Small intestine (tissue), 16 donors: ENCODE measurements at places on chromosomes 11 and 22.

GRCh38 chr11:65003282-65003681 is 6.5 kb upstream of the BATF2 start:
- no peak for DNase-seq

DNA sequence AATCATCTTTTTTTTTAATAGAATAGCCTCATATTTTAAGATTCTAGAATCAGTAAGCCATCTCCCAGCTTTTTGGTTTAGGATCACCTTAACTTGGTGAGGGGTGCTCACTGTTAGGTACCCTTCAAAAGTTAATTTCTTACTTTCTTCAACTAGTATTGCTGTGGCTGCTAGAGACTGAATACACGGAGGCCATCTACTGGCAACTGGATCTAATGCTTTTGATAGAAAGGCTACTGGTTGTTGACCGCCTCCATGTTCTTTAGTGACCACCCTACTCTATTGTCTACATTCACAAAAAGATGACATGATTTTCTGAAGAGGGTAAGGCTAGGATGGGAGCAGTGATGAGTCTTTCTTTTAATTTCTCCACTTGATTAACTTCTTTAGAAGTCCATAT is 16.7 kb upstream of the ALDH3B2 start:
- DNase-seq: no peak

DNA sequence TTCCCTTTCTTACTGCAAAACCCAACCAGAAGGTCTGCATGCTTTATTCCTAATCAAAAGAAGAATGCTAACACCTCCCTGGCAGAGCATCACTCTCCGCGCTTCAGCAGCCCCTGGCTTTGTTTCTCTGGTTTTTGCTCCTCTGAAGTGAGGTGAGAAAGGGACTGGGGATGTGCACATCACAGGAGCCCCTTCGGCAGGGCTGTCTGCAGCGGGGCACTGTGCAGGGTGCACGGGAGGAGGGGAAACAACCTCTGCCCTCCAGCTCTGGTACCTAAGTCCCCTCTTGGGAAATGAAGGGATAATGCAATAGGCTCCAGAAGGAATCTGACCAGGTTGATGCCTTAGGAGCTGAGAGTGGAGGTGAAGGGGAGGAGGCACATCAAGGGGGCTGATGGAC is 312.7 kb downstream of the NTM start:
- DNase-seq: no peak

DNA sequence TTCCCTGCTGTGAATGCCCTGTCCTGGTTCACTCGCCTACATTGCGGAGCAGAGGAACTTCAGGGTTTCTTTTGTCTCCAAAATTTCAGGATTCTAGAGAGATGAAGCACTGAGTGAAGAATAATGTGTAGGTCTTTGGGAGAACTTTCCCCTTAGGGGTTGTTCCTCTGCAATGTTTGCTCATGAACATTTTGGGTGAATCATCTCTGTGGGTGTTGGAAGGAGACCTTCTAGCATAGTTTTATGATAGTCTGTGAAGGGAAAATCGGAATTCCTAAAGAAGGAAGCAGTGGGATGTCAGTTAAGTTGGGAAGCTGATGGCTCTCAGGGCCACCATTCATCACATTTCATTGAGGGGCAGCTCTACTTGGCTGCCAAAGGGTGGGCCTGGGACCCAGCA is 64.8 kb downstream of the MIAT start:
- DNase-seq: no peak

DNA sequence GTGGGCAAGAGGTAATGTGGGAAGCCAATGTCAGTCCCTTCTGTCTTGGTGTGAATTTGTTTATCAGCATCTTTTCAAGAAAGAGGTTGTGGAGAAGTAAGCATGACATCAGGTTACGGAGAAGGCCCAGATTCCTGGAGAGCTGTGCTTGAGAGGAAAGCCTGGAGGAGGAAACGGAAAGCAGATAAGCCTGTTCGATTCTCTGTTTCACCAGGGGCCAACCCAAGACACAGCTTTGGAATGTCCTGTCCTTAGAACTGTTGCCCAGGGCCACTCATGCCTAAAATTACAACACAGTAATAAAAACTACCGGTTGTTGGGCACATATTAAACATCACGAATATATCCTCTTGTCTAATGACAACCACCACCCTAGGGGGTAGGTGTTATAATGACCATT is 148.5 kb downstream of the NAV2 start:
- no peak for DNase-seq

GRCh38 chr22:35601743-35602615 is 15.2 kb downstream of the MB start:
- DNase-seq: no peak

GRCh38 chr11:36349351-36350136 is 53.5 kb downstream of the PRR5L start:
- DNase-seq: no peak

DNA sequence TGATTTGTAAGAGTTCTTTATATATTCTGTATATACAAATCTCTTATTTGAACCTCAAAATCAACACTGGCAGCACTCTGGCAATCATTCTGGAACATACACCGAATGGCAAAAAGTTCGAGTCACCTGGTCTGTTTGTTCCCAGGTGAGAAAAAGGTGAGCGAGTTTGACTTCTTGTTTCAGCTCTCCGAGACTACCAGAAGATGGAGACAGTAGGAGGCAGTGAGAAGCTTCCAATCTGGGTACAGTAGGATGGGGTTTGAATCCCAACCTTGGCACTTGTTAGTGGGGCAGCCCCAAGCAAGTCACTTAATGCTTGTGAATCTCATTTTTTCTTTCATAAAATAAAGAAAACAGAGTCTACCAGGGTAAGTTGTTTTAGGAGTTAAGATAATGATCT is 76.4 kb downstream of the C2CD3 start:
- no peak for DNase-seq

- no peak for DNase-seq
These were observed 1079.0 kb upstream of the TENM4 start for GRCh38 chr11:80519596-80520506.

DNA sequence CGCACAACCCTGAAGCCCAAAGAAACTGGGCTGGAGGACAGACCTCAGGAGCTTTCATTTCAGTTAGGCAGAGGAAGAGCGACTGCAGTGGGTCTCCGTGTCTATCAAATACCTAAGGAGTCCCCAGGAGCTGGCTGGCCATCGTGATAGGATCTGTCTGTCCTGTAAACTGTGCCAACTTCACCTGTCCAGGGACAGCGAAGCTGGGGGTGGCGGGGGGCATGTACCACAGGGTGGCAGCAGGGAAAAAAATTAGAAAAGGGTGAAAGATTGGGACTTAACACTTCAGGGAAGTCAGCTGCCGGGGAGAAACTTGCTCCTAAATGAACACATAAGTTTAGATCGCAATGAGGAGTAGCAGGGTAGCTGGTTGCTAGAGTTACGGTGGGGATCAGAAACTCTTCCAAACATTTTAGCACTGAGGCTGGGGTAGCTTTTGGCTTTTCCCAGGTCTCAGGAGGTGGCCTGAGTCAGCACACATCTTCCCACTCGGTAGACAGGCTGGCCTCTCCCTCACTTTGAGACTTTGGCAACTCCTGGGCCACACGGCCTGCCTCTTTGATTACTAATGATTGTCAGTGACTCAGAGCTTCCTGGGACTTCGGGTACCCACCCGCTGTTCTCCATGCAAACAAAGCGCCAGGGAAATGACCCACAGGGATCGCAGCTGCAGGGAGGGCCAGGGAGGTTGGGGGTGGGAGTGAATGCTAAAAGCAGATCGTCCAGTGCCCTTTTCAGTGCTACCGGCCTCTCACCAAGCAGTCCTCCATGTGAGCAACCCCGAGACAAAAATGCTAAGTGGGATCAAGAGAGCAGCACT is 2.9 kb upstream of the MTFP1 start:
- DNase-seq: peak; percentile 97

DNA sequence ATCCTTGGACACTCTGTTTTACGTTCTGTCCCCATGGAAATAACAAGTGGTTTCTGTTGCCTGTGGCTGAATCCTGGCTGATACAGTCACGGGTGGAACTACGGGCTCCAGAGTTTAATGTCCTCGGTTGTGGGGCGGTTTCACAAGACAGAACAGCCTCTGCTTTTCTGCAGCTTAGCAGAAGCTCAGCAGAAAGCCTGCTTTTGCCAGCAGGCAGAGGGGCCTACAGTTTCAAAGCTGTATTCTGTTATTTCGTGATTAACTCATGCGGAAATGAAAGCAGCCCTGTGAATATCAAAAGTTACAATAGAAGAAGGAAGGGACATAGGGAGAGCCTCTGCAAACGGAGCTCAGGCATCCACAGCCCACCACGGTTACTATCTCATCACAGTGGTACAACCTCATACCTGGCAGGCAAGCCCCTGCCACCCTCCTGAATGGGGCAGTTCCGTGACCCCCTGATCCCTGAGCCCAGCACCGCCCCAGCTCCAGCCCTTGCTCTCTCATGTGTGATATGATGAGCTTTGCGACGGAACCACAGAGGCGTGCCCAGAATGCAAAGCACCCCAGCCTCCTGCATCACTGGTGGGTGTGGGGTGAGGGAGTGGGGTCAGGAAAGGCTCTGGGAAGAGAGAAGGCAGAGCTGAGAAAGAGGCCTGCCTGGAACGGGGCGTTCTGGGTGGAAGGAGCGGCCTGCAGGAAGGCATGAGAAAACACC is 360.6 kb downstream of the BRD1 start:
- no peak for DNase-seq

DNA sequence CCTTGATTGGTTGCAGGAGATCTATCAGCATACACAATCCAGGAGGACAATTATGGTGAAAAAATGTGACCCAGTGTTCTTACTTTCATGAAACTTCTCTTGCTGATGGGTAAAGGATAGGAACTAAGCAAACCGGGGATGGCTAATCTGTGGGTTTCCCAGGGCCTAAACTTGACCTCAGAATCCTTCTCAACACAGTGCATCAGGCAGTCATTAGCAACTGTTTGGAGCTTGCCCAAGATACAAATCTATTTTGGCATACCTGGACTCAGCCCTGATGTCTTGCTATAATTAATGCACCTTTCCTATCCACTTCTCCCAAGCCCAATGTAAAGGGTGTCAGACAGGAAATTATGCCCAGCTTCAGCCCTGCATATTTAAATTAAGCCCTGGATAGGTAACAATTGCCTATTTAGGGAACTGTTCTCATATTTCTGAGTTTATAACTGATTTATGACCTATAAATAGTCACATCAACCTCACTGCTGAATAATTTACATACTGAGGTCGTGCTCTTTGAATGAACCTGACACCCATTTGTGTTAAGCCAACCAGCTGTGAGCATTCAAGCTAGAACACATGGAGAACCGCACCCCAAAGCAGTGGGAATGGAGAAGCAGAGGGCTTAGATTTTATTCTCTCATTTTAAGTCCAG is 9.2 kb upstream of the PHF21A start:
- no peak for DNase-seq

GRCh38 chr11:113295993-113296392 is 18.4 kb upstream of the TTC12 start:
- no peak for DNase-seq

GRCh38 chr11:61890529-61891330 is 615 bp downstream of the FADS3 start:
- peak; percentile 31 for DNase-seq

GRCh38 chr11:62402226-62402959 is 16.4 kb upstream of the SCGB1A1 start:
- DNase-seq: no peak

DNA sequence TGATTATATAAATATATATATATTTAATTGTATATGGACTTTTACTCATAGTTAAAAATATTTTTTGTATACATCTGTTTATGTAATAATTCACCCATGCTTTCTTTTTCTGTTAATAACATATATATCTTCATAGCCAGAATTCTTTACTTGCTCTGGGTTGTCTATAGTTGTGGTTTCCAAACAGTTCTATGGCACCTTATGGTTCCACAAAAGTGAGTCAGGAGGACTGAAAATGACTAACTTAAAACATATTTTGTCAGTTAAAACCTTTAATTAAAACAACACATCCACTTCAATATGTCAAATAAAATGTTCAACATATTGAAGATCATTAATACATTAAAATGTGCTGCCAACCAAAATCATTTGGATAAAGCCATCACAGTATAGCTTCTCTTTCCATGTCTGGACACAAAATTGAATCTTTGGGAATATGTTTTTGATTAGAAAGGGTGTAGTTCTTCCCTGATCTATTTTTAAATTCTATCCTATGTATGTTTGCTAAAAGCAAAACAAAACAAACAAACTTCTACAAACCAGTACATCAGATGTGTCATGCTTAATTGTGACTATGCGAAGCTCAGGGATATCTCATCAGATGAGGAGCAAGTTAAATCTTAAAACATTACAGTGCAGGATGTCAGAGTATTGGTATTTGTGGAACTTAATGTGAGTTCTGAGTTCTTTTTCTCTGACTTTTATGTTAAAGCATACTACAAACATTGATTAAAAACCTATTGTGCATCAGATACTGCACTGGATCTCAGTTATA is 1488.4 kb upstream of the TENM4 start:
- DNase-seq: no peak

- DNase-seq: no peak
These were observed at the start of gene GPR152 for GRCh38 chr11:67452141-67452952. Gene GPR152 (minus strand): TSS chr11:67452729. CDS start chr11:67452724, 5 bp downstream.

GRCh38 chr11:70546191-70546940 is 148.0 kb downstream of the CTTN start:
- DNase-seq: no peak

GRCh38 chr11:67292671-67293070 is 3.6 kb downstream of the ANKRD13D start:
- no peak for DNase-seq

DNA sequence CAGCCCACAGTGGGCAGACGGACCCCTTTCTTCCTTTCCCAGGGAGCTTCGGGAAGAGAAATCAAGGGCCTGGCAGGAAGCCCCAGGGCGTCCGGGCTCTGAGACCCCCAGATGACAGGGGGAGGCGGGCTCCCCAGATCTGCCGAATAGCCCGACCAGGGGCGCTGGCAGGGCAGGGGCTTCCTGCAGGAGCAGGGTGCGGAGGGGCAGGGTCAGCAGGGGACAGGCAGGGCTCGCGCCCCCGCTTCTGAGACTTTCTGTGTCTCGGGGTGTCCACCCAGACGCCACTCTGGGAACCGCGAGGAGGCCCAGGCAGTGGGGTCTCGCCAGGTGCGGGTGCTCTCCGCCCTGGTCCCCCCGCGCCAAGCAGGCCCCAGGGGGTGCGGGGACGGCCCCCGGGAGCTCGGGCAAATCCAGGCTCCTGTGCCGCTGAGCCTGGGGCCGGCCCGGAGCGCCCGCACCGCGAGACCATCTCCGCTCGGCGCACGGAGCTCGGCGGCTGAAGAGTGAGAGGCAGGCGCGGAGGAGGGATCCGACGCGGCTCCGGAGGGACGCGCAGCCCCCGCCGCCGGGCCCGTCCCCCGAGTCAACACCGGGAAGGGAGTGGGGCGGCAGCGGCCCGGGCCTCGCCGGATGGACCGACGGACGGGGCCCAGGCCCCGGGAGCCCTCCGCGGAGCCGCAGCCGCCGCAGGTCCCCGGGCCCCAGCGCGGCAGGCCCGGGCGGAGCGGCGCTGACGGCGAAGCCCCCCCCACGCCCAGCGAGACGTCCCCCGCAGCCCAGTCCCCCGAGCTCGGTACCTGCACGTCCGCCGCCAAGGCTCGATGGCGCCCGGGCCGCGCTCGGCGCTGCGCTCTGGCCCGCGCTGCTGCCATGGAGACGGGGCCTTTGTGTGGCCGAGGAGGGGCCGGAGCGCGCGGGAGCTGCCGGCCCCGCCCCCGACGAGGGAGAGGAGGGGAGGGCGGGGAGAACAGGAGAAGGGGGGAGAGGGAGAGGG is at the start of gene PLXNB2:
TSS of gene PLXNB2 (minus strand) at position 894 of the 997 bp plus-strand sequence. CDS start 17,062 bp downstream, outside the sequence.
- DNase-seq: peak; percentile 77

- DNase-seq: no peak
These were observed 131.6 kb downstream of the ETS1 start for GRCh38 chr11:128455766-128456165.

GRCh38 chr11:107683061-107683460 is 28.8 kb downstream of the SLN start:
- DNase-seq: no peak
